Renal cortex interstitium (tissue), 15 donors: ENCODE measurements at places on chromosomes 6 and 20. TPM values are rescaled to one million over a fixed set of nuclear protein-coding genes. Genes with fewer than 3 reads are reported as not detected.

DNA sequence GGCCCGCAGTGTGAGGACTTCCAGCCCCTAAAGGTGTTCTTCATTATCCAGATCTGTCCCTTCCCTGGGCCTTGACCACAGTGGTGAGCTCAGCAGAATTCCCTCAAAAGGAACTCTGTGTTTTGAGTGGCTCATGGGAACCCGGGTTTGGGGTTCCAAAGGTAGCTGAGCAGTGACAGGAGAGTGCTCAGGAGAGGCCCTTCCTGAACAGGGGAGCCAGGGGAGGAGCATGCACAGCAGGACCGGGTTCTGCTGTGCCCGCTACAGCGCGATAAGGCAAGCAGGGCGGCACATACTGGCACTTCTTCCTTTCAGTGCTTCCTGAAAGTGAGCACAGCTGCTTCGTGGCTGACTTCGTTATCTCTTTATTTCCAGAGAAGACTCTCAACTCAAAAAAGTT lies 88.3 kb downstream of the SSR1 start:
- DNase-seq = no peak

DNA sequence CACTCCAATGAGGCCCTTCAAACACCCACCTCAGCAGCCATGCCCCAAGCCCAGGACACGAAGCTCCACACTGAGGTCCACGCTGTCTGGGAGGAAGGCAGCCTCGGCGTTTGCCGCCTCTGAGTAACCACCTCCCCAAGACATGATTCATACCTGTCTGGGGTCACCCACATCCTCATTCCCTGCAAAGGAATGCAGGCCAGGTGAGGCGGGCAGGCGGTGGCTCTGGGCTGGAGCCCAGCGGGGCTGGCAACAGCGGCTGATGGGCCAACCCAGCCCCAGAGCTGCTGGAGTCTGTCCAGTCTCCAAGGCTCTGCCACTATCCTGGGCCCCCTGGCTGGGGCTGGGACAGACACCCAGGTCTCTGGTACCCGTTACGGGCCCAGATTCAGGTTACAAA lies 14.8 kb downstream of the PMEPA1 start:
- no peak for DNase-seq

SRSF3 gene
- 504 TPM for polyA plus RNA-seq

GRCh38 chr20:56808732-56809131 lies 179.6 kb downstream of the TFAP2C start:
- no peak for DNase-seq

EDN1 gene
- polyA plus RNA-seq = 5.1 TPM

DNA sequence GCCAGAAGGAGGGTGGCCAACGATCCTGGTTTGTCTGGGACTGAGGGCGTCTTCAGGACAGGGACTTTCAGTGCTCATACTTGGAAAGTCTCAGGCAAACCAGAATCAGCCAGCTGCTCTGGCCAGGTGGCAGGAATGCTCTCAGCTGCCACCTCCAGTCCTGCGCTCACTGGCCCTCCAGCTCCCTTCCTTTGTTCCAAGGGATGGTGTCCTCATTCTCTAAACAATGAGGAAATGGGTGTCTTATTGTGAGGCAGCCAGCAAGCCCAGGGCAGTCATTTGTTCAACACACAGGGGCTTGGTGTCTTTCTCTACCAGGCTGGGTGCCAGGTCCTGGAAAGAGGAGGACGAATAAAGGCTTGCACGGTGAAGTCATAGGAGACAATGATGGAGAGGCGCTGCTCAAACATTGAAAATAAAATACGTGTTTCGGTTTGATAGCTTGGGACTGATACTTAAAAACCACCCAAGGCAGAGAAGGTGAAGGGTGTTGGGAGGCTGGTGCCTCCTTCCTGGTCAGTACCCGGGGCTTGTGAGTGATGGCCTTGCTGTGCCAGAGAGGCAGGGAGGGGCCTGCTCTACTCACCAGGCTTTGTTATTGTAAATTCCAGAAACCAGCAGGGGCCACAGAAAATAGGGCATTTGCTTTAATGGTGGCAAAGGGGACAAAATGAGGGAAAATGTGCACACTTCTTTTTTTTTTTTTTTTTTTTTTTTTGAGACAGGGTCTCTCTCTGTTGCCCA lies 11.3 kb upstream of the TMEM181 start:
- DNase-seq = no peak

- no peak for DNase-seq
Observed at GRCh38 chr6:92763680-92764079, 655.7 kb downstream of the EPHA7 start.

DNA sequence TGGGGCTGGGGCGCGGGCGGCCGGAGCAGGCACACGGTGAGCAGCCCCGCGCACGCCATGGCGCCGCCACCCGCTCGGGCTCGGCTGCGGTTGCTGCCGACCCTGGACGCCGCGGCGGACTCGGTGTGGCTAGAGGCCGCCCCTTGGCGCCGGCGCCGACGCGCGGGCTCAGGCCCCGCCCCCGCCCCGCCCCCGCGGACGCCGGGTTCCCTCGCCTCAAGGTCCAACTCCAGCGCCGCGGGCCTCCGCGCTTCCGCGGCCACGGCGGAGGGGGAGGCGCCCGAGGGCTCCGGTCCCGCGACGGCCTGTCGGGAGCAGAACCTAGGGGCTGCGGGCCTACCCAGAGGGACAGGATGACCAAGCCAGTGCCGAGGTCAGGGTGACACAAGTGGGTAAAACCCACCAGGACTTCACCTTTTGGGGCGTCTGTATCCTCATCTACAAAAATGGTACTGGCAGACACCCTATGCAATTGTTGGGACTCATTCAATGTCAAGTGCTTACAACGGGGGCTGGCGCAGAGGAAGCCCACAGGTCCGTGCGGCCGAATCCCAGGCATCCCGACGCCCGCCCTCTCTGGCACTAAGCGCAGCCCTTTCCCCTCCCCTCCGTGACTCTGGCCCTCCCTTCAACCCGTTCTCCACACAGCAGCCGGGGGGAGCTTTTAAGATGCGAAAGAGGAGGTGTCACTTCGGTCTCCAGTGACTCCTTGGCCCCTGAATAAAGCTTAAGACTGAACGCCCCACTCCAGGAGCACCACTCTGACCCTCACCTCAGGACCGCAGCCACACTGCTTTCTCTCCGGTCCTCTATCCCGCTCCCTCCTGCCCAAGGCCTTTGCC lies at the start of gene NECAB3:
TSS of gene NECAB3 (minus strand) at position 135 of the 842 bp plus-strand sequence. CDS start at position 59, 76 bp downstream.
- peak; percentile 74 for DNase-seq

GRCh38 chr6:68915586-68915985 lies 280.5 kb downstream of the ADGRB3 start:
- DNase-seq = peak; percentile 20

EMILIN3 gene
- polyA plus RNA-seq = 8.0 TPM

EEF1E1 gene
- 46.9 TPM for polyA plus RNA-seq

GRCh38 chr20:34022151-34022838 lies 28.6 kb downstream of the RALY start:
- DNase-seq = no peak

FHL5 gene
- polyA plus RNA-seq = 0.28 TPM

GRCh38 chr6:81981812-81982211 lies 229.3 kb upstream of the TENT5A start:
- DNase-seq = no peak

- DNase-seq = no peak
Observed at GRCh38 chr6:144564202-144564601, 279.1 kb downstream of the UTRN start.

GRCh38 chr20:4375881-4376280 lies 345.8 kb upstream of the PRND start:
- DNase-seq = peak; percentile 34
